ENCODE measurements at places on chromosomes 16 and 17.

GRCh38 chr17:22600644-22601298 is 908.4 kb downstream of the KCNJ18 start:
- DNase-seq: no peak

- DNase-seq: no peak
These were observed 49.3 kb downstream of the RMI2 start for GRCh38 chr16:11394593-11394960.

DNA sequence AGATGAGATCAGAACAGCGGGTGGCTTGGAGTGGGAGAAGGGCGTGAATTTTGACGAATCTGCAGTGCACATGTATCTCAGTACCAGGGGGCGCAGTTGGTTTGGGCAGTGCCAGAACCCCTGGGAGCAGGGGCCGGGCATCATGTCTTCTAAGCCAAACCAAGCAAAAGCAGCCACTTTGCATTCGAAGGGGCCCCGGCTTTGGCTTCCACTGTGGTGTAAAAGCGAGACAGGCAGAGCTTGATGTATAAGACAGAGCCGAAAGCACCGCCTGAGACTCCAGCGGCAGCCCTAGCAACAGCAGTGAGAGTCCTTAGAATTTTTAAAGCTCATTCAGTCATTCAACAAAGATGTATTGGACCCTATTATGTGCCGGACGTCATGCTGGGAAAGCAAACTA is 3.8 kb upstream of the XYLT1 start:
- no peak for DNase-seq

DNA sequence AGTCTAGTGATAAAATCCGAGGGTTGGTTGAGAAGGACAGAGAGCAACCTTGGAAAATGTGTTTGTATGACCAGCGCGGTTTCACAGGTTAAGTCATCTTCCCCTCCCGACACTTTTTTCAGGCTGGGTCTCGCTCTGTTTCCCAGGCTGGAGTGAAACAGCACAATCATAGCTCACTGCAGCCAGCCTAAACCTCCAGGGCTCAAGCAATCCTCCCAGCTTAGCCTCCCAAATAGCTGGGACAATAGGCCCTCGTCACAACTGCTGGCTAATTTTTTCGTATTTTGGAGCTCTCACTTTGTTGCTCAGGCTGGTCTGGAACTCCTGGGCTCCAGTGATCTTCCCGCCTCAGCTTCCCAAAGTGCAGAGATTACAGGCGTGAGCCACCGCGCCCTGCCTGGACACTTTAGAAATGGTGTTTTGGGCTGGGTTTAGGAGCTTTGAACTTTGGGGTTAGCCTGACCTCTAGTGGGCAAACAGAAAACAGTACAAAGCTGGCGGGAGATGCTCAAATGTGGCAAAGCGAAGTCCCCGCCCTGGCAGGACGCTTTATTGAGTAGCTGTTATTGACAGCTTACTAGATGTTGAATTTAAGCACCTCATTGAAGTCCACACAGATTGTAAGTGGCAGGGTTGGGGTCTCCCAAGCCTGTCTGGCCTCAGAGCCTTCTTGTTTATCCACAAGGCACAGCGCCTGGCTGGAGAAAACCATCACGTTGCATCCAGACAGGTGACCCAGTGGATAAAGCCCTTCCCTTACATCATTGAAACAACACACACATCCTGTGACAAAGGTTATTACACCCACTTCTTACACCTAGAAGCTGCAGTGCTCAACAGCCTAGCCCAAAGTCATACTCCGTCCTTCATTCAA is 34.7 kb upstream of the RBBP6 start:
- no peak for DNase-seq

- DNase-seq: no peak
These were observed 33.1 kb downstream of the CHCT1 start for GRCh38 chr17:60455378-60455777.

GRCh38 chr17:14068542-14069250 is 608 bp upstream of the COX10 start:
- no peak for DNase-seq

- no peak for DNase-seq
These were observed 13.6 kb downstream of the PLK1 start for GRCh38 chr16:23692190-23692837.
